Stromal cell of bone marrow (primary cell): ENCODE measurements at places on chromosomes 13 and 19.

- DNase-seq, result no peak
Measured at GRCh38 chr13:23643338-23644125, 73.3 kb downstream of the TNFRSF19 start.

- DNase-seq, result peak; percentile 18
Measured at GRCh38 chr13:49935171-49936074, 717 bp downstream of the SPRYD7 start.

GRCh38 chr13:110713981-110714796 is 689 bp downstream of the ING1 start:
- peak; percentile 19 for DNase-seq

- DNase-seq, result no peak
Measured at GRCh38 chr13:52652980-52653303, 306 bp downstream of the SUGT1 start.

- no peak for DNase-seq
Measured at GRCh38 chr13:30776661-30777060, 41.3 kb downstream of the ALOX5AP start.

DNA sequence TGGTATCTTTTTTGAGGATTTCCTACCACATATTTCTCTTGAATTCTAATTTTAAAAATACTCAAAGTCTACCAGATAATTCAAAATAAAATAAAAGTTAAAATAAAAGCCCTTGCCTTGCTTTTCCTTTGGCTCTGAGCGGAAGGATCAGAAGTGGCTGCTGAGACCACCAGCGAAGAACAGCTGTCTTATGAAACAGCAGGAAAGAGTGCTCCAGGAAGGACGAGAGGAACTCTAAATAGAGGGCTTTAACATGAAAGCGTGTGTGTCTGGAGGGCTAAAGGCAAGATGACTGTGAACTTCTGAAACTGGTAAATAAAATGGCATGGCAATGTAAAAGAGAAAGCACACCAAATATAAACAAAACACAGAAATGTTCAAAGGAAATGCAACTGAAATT is 521.5 kb upstream of the SPRY2 start:
- DNase-seq, result no peak

DNA sequence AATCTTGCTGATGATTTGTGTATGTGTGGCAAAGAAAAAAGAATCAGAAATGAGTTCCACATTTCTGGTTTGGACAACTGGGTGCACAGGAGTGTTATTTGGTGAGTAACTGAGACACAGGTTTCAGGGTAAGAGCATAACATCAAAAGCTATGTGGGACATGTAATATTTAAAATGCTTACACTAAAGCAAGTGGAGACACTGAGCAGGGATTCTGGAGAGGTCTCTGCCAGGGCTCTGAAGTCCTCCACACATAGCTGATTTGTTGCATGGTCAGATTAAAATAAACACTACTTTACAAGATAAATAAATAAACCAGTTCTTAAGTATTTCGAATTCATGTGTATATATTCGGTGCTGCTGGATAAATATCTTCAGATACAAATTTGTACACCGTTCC is 16.3 kb upstream of the PEG3 start:
- DNase-seq, result no peak
